ENCODE measurements at places on chromosomes 3 and 15. TPM values are rescaled to one million over a fixed set of nuclear protein-coding genes. Genes with fewer than 3 reads are reported as not detected.

DNA sequence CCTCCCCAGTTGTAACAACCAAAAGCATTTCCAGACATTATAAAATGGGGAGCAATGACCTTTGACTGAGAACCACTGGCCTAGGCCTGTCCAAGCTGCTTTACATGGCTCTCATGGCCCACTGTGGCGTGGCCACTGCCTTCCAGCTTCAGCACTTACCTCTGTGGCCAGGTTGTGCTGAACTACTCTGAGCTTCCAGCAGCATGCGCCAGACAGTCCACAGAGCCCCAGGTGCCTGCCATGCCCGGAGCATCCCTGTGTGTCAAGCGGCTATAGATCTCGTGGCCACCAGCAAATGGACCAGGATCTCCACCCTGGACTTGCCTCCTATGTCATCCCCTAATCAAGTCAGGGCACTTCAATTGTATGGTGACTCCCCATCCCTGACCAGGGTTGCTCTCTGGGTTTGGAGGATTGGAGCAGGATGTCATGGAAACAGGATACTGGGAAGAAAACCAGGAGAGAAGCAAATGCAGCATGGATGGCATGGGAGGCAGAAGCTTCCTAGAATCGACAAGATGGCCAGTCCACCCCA is 199.7 kb downstream of the UACA start:
- DNase-seq = no peak

GRCh38 chr3:48466386-48467109 is 20.0 kb downstream of the ATRIP start:
- DNase-seq = peak; percentile 84

DNA sequence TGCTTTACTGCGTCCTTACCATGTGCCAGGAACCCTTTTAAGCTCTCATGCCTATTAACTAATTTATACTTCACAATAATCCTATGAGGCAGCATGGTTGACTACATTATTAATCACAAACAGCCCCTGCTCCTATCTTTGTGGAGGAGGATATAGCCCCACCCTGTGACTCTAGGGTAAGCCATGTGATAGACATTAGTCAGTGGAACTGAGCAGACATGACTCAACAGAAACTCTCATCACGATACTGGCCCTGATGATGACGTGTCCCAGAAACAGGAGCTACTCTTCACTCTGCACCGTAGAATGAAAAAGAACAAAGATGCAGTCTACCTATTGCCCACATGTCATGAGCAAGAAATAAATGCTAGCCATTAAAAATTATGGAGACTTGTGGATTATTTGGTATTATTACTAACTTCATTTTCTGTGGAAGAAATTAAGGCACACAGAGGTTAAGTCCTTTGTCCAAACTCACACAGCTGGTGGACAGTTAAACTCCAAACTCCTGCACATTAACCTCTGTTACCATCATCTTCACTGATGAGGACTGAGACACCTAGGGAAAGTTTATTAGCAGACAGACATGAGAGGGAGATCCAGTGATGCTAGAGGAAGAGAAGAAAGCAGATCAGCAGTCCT is 51.2 kb downstream of the CFAP20DC start:
- no peak for DNase-seq

Gene SAMD7
- total RNA-seq = not detected

Gene KNG1
- total RNA-seq = 0.14 TPM

DNA sequence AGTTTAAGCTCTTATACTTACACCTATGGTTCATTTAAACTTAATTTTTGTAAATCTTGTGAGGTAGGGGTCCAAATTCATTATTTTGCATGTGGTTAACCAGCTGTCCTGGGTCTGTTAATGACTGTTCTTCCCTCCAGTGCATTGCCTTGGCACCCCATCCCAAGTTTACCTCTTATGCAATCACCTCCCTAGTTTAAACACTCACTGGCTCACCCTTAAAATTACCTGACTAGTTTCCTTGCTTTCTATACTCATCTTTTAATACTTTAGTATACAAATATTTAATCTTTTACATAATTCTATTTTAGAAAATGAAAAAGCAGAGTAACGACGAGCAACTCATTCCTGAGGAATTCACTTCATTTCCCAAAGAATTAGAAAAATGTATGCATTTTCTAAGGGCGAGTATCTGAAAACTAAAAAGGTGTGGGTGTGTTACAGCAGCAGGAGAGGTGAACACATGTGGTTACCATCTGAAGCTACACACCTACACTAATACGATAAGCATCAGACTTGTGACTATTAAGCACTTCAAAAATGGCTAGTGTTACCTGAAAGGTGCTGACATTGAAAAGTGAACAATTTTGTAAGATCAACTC is 33.7 kb downstream of the TJP1 start:
- no peak for DNase-seq

Gene MRPL3
- 61.4 TPM for total RNA-seq
